A172 (cell line): ENCODE measurements at places on chromosomes 16 and 17. TPM values are rescaled to one million over a fixed set of nuclear protein-coding genes. Genes with fewer than 3 reads are reported as not detected.

The C16orf74 gene
- 10.9 and 11.1 TPM in 2 replicates for total RNA-seq

The GALR2 gene
- 0.19 TPM in 1 of 2 replicates, not detected in the other for total RNA-seq

The DNAH17 gene
- total RNA-seq: 0.02 and 0.16 TPM in 2 replicates

The ABCC11 gene
- total RNA-seq: not detected in 2 replicates

The CTRB2 gene
- not detected in 2 replicates for total RNA-seq

The KRTAP16-1 gene
- not detected in 2 replicates for total RNA-seq

The PRDM7 gene
- total RNA-seq: not detected in 2 replicates

The NFE2L1 gene
- total RNA-seq: 73.6 and 140 TPM in 2 replicates

The TBC1D3 gene
- total RNA-seq: not detected in 2 replicates

The NR1D1 gene
- total RNA-seq: 1.1 and 2.2 TPM in 2 replicates

The RND2 gene
- total RNA-seq: 0.05 TPM in 1 of 2 replicates, not detected in the other

The CTU2 gene
- total RNA-seq: 20.5 and 21.2 TPM in 2 replicates

The PYY gene
- total RNA-seq: not detected in 2 replicates

The CDK12 gene
- total RNA-seq: 48.9 and 50.4 TPM in 2 replicates

The ASPA gene
- total RNA-seq: 0.09 TPM in 1 of 2 replicates, not detected in the other

The CD300H gene
- total RNA-seq: not detected in 2 replicates

The ABCC6 gene
- 3.5 TPM in 1 of 2 replicates, not detected in the other for total RNA-seq

The TEKT5 gene
- total RNA-seq: not detected in 2 replicates

The KRTAP2-3 gene
- 0.69 and 1.00 TPM in 2 replicates for total RNA-seq

The EARS2 gene
- total RNA-seq: 30.8 and 33.1 TPM in 2 replicates

The ZFPM1 gene
- total RNA-seq: 0.95 and 1.4 TPM in 2 replicates

The CD7 gene
- not detected in 2 replicates for total RNA-seq

The ABCA10 gene
- 0.19 and 1.00 TPM in 2 replicates for total RNA-seq

The SPNS3 gene
- 1.1 and 1.8 TPM in 2 replicates for total RNA-seq

The ARHGAP27 gene
- 9.5 and 17.8 TPM in 2 replicates for total RNA-seq

The CCDC144A gene
- 4.0 and 4.4 TPM in 2 replicates for total RNA-seq

The SEZ6 gene
- total RNA-seq: 0.07 and 0.52 TPM in 2 replicates

The COL1A1 gene
- total RNA-seq: 6.2 and 15.7 TPM in 2 replicates

The C1QTNF1 gene
- 6.5 and 11.8 TPM in 2 replicates for total RNA-seq

The TRPV3 gene
- total RNA-seq: 1.2 and 1.8 TPM in 2 replicates

The KRT20 gene
- total RNA-seq: not detected in 2 replicates

The ZACN gene
- not detected in 2 replicates for total RNA-seq

The CDK5R1 gene
- total RNA-seq: 5.0 and 6.3 TPM in 2 replicates

The PPM1E gene
- total RNA-seq: 0.21 and 0.22 TPM in 2 replicates

The SLFN12L gene
- total RNA-seq: not detected in 2 replicates

The CPNE2 gene
- total RNA-seq: 40.5 and 43.0 TPM in 2 replicates

The TNK1 gene
- 0.07 TPM in 1 of 2 replicates, not detected in the other for total RNA-seq

The CCL4L2 gene
- total RNA-seq: not detected in 2 replicates

The ARL17B gene
- 21.6 and 26.7 TPM in 2 replicates for total RNA-seq

The RAMP2 gene
- not detected in 2 replicates for total RNA-seq

The SHCBP1 gene
- 66.0 and 68.8 TPM in 2 replicates for total RNA-seq

The GCGR gene
- total RNA-seq: not detected in 2 replicates

The SYCE1L gene
- 0.12 TPM in 1 of 2 replicates, not detected in the other for total RNA-seq

The CHST6 gene
- total RNA-seq: not detected in 2 replicates

The CWC25 gene
- 15.8 and 16.1 TPM in 2 replicates for total RNA-seq

The SP6 gene
- total RNA-seq: 0.19 and 0.46 TPM in 2 replicates

The GPR139 gene
- total RNA-seq: not detected in 2 replicates

The C1QL1 gene
- total RNA-seq: 22.9 and 28.2 TPM in 2 replicates

The SRRM2 gene
- 30.0 and 49.0 TPM in 2 replicates for total RNA-seq

The ELP5 gene
- total RNA-seq: 102 and 104 TPM in 2 replicates

The SLC22A31 gene
- not detected in 2 replicates for total RNA-seq

The ADAM11 gene
- 2.2 and 2.8 TPM in 2 replicates for total RNA-seq
